ENCODE measurements at places on chromosomes 7 and 10.
A peak's percentile ranks its signal among the peaks of the same experiment; 100 is the strongest.

GRCh38 chr7:3911685-3912084 is 610.6 kb downstream of the SDK1 start:
- DNase-seq, result no peak

DNA sequence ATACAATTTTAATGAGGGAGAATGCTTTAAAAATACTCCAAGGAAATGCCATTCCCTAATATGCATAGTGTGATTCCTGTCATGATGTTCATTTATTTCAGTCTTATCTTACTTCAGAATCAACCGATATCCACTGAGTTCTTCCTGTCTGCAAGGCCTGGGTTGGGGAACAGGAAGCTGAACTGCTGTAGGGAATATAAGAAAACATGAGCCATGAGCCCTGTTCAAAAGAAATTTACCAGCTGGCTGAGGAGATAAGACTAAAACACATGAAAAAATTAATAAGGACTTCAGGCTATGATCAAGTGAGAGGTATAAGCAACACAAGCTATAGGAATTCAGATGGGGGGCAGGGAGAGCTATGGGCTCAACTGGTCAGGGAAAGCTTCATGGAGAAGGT is 184.7 kb downstream of the PLPP4 start:
- DNase-seq, result no peak

DNA sequence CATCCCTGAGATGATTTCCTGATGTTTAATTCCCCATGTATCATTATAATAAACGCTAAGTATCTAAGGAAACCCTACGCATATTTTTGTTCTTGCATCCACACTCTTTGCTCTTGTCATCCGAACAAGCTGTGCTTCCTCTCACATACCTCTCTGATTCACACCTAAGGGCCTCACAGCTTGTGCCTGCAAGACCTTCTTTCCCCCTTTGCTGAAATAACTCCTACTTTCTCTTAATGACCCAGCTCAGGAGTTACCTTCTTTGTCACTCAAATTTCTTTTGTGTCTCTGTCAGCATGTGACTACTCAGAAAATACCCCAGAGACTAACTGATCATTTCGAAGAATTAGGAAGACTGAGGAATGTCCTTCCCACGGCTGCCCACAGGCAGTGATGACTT is 209.3 kb upstream of the IMMP2L start:
- no peak for DNase-seq

GRCh38 chr7:44712012-44712411 is 36.6 kb upstream of the ZMIZ2 start:
- DNase-seq, result no peak

DNA sequence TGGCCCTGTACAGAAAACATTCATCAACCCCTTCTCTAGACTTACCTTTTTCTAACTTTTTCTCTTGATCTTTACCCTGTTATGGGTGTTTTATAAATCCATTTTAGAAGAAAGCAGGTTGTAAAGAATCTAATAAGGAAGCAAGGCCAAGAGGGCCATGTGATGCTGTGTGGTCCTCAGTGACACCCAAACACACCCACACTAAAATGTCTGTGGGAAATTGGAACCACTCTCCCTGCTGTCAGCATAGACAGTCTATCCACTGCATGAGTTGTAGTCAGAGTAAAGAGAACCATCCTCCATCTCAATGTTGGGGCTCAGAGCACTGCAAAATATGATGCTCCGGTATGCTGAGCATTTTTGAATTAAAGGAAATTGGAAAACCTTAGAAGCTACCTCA is 235.5 kb downstream of the SKIDA1 start:
- no peak for DNase-seq

GRCh38 chr7:92904244-92905131 is 68.1 kb upstream of the CDK6 start:
- peak; percentile 98 for DNase-seq

- no peak for DNase-seq
Measured at GRCh38 chr7:2143981-2144595, 88.7 kb downstream of the MAD1L1 start.

DNA sequence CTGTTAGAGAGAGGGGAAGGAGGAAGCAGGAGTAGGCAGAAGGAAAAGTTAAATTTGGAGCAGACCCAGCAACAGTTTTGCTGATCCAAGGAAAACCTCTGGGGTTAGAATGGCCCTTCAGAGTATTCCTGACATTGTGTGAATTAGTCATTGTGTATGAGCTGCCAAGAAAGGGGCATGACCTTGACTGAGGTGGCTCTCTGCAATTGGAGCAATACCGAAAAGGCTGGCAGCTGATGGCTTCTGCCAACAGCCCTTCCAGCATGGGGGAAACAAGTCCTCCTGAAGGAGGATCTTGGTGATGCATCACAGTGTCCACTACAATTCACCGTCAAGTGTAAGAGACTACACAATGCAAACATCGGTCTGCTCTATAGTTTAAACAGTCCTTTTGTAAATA is 20.6 kb upstream of the WASL start:
- DNase-seq, result peak; percentile 68

- peak; percentile 82 for DNase-seq
Measured at GRCh38 chr10:87705339-87705738, 45.7 kb downstream of the PAPSS2 start.

- peak; percentile 36 for DNase-seq
Measured at GRCh38 chr7:40709062-40709964, 574.5 kb downstream of the SUGCT start.

DNA sequence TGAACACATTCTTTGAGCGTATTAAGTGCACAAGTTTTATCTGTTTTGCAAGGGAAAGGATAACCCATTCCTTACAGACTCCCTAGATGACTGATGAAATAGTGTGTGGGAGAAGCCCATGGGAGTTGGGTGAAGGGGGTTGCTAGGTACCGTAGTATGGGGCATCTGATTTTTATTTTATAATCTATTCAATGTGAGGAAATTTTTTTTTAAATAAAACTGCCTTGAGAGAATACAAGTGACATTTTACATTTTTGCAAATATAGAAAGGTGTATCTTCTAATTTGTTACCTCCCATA is 1.4 kb downstream of the BTAF1 start:
- peak; percentile 23 for DNase-seq

GRCh38 chr10:48751730-48752129 is 67.1 kb downstream of the WDFY4 start:
- DNase-seq, result no peak

- DNase-seq, result no peak
Measured at GRCh38 chr10:49312246-49312869, 13.4 kb downstream of the C10orf71 start.

DNA sequence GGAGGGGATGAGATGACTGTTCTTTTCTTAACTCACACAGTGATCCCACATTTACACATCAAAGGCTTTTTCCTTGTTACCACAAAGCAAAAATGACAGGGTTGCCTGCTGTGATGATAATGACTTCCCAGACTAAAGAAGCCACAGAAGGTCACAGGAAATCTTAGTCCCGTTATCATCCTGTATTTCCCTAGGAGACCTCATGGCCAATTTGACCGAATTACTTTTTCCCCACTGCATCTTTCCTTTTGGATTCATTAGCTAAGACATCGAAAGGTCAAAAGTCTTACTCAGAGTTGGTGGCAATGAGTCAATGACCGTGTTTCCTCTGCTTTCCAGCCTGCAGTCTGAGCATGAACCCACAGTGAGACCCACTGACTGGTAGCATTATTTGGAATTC is 130.1 kb upstream of the INHBA start:
- DNase-seq, result peak; percentile 35

DNA sequence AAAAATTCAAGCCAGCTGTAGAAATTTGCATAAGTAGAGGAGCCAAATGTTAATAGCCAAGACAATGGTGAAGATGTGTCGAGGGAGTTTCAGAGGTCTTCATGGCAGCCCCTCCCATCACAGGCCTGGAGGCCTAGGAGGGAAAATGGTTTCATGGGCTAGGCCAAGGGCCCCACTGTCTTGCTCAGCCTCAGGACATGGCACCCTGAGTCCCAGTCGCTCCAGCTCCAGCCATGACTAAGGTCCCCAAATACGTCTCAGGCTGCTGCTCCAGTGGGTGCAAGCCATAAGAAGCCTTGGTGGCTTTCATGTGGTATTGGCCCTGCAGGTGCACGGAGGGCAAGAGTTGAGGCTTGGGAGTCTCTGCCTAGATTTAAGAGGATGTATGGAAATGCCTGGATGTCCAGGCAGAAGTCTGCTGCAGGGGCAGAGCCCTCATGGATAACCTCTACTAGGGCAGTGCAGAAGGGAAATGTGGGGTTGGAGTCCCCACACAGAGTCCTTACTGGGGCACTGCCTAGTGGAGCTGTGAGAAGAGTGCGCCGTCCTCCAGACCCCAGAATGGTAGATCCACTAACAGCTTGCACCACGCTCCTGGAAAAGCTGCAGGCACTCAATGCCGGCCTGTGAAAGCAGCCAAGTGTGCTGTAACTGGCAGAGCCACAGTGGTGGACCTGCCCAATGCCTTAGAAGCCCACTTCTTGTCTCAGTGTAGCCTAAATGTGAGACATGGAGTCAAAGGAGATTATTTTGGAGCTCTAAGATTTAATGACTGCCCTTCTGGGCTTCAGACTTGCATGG is 19.2 kb downstream of the TBATA start:
- DNase-seq, result no peak

DNA sequence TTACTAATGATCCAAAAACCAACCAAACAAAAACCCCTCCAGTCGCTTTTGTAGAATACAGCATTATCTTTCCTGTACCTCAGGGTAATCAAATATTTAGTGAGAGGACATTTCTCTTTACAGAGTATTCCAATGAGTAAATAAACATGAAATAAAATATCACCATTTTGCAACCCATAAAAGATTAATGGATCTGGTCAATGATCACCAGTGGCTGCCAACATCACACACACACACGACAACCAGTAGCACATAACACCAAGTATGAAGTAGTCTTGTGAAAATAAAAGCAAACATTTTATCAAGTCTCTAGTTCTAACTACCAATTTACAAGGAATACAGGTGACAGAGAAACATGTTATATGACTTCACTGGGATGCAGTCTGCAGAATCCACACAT is 188.6 kb upstream of the IMMP2L start:
- no peak for DNase-seq

DNA sequence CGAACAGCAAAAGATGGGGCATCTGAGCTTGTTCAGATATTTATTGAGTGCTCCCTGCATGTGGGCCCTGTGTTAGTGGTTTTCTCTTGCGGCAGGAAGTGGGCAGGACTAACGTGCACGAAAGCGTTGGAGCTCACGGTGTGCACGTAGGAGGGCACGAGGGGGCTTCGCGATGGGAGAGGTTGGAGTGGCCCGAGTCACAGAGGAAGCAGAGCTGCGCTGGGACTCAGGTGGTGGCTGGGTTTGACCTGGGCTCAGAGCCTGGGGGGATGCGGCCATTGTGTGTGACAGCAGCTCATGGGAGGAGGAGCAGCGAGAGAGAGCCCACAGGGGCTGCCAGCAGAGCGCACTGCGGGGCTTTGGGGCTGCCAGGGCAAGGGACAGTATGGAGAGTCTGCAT is 7.7 kb downstream of the ZSCAN25 start:
- DNase-seq, result no peak

GRCh38 chr10:22783807-22784206 is 69.4 kb upstream of the PIP4K2A start:
- no peak for DNase-seq

GRCh38 chr7:29229946-29230345 is 35.4 kb downstream of the CHN2 start:
- no peak for DNase-seq

DNA sequence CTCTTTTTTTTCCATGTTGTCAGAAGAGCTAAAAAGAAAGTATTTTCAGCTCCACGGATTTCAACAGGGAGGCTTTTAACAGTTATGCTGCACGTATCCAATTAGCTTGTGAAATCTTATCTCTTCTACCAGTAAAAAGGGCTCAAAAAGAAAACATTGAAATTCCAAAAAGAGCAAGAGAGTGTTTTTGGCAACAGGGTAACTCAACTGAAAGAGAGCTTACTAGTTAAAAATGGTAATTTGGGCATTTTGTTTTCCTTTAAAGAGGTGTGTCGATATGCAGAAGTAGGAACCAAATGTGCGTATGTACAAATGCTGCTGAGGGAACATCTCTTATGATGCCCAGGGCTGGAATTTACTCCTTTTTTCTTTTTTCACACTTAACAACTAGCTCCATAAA is 292.8 kb downstream of the PRKG1 start:
- no peak for DNase-seq

DNA sequence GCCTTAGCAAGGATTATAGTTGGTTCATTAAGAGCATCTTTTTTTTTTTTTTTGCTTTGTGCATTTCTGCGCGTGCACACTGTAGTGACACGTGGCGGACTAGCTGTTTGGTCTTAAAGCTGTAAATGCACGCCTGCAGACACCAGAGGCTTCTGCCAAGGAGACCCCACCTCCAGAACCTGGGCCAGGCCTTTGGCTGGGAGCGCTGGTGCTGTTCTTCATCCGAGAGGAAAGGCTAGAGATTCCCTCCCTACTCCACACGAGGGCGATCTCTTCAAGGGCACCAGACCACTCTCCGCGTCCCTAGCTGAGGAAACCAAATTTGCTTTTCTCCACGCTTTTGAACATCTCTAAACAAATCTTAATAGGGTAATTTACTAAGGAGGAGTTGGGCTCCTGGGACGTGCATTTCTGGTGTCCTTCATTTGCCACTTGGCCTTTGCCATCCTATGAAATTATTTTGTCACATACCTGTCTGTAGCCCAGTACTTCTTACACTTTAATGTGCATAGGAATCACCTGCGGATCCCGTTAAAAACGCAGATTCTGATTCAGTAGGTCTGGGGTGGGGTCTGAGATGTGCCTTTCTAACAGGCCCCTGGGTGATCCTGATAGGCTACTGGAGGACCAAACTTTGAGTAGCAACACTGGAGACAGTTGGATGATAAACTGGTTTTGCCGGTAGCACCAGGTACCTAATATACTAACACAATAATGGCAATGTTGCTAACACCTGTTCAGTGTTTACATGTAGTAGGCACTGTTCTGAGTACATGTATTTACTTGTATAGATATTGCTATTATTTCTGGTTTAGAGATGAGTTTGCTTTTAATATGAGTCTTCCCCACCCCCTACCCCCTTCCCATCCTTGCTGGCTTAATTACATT is 1.3 kb upstream of the SLC26A5 start:
- DNase-seq, result peak; percentile 50

DNA sequence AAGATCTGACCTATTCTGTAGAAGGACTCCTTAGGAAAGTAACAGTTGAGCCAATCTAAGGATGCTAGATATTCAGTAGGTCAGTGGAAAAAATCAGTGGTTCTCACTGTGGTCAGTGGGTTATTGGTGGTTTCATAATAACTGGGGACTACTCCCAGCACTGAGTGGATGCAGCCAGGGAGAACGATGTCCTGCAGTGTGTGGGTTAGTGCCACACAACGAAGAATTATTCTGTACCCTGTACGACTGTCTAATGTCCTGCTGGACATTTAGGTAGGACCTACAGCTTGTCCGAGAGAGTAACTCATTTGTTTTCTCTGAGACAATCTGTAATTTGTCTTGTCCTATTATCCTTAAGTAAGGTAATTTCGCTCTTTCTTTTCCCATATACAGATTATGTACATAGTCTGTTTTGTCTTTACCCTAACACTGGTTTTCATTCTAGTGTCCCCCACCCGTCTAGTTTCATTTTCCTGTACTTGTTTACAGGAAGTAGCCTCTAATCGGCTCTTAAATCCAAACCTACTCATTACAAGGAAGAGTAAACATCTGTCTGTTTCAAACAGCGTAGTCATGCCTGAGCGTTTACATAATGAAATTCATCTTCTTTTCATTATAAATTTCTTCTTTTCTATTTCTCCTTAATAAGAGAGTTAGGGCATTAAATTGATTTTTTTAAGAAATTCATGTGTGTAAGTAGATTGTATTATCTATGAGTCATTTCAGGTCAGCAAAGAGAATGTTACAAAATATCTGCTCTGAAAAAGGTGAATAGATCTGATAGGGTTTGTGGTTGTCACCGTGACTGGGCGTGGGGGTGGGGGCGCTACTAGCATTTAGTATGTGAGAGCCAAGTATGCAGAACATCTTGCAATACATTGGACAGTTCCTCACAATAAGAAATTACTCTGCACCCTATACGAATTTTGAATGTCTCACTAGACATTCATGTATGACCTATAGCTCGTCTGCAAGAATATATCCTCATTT is 8.3 kb upstream of the ZC3HAV1L start:
- DNase-seq, result no peak

Data from EL (cell line).